ENCODE measurements at places on chromosomes 7 and 10.

- DNase-seq, result no peak
These were observed 92.9 kb downstream of the BMPR1A start for GRCh38 chr10:86849181-86849894.

DNA sequence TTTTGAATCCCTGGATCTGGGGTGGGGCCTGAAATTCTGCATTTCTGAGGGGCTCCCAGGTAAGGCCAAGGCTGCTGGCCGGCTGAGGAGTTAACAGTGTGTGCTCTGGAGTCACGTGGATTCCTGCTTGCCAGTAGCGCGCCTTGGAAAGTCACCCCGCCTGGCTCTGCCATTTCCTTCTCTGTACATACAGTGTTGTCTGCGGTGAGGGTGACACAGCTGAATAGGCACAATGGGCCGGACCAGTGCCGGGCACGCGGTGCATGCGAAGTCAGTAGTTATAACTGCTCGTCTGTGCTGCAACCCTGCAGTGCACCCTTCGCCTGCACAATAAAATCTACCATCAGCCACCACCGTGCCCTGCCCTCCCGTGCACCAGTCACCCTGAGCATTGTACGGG is 68.0 kb upstream of the EEPD1 start:
- DNase-seq, result no peak

DNA sequence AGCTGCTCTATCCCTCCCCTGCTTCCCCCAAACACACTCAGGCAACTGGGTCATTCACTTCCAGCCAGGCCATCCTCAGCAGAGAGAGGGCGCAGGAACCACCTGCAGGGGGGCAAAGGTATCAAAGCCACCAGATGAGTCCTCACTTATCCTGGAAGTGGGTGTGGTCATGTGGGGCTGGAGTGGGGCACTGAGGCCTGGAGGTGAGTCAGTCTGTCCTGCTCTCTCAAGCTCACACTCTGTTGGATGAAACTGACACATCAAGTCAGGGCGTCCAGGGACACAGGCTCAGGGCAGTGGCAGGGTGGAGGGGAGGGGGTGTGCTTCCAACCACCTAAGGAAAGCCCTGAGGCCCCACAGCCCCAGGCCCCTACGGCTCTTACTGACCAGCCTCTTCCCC is 8.0 kb upstream of the ELFN1 start:
- DNase-seq, result no peak

- DNase-seq, result no peak
These were observed 22.6 kb upstream of the DIP2C start for GRCh38 chr10:712089-712488.

- no peak for DNase-seq
These were observed 143.5 kb downstream of the CALCR start for GRCh38 chr7:93430917-93431588.

- no peak for DNase-seq
These were observed 39.3 kb downstream of the LRRC18 start for GRCh38 chr10:48900371-48900801.

- no peak for DNase-seq
These were observed 30.2 kb upstream of the ARHGAP22 start for GRCh38 chr10:48634984-48635557.

DNA sequence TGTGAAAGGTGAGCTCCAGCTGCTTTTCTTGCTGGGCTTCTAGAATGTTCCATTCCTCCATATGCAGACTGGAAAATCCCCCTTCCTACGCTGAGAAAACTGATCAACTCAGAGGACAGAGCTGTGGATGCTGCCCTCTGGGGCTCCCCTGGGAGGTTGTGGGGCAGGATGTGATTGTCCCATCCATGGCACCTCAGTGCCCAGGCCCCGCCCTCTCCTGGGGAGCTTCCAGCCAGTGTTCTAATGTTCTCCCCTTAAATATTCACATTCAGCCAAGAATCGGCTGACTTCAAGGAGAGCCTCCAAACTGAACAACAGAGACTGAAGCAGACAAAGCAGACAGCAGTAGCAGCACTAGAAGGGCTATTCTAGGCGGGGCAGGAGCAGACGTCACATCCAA is 55.0 kb downstream of the RAMP3 start:
- DNase-seq, result no peak

DNA sequence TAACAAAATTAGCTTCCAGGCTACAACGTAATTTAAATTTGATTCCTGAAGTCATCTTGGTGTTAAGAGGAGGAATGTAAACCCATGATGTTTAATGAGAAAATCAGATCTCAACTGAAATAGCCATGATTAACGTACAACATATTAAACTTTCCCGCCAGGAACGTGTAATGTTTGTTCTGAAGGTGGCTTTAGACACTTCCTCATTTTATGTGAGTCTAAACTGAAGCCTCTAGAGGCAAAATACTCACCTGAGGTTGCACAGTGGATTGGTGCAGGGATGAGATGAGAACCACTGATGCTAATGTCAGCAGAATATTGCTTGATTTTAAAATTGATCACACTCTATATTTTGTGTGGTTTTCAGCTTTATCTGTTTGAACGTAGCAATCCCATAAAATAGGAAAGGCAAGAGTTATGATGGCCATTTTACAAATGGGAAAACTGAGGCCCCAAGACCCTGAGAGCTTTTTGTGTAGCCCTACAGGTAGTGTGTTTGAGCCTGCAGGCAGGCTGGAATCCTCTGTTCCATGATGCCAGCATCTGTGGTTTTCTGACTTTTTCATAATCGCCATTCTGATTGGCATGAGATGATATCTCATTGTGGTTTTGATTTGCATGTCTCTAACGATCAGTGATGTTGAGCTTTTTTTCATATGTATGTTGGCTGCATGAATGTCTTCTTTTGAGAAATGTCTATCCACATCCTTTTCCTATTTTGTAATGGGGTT is 243.7 kb upstream of the BMPER start:
- DNase-seq, result no peak

DNA sequence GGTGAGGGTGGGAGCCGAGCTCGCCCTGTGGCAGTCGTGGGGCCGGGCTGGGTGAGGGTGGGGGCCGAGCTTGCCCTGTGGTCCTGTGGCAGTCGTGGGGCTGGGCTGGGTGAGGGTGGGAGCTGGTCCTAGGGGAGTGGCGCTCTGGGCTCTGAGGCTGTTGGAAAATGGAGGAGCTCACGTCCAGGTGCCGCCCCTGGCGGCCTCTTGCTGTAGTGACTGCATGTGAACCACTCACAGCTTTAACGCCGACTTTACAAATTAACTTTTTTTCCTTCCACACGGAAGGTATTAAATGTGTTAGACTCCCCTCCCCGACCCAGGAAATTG is 312.6 kb downstream of the WDR37 start:
- DNase-seq, result peak; percentile 49

All from RPMI8226 (cell line).